ENCODE measurements at places on chromosomes 6 and 20.

DNA sequence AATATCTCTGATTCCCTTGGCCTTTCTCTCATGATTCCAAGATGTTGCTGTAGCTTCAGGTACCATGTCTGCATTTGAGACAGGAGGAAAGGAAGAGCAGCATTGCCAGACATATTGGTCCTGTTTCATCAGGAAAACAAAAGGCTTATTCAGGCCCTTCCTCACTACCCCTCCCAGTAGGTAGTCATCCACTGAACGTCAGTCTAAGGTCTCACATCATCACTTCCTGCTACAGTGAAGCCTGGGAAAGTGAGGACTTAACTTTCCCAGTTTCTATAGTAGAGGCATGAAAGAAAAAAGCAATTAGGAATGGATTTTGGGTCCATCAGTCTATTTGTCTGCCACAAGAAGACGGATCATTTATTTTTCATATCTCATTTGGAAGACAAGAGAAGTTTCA, 85.7 kb upstream of the SOX4 start:
- no peak for DNase-seq

DNA sequence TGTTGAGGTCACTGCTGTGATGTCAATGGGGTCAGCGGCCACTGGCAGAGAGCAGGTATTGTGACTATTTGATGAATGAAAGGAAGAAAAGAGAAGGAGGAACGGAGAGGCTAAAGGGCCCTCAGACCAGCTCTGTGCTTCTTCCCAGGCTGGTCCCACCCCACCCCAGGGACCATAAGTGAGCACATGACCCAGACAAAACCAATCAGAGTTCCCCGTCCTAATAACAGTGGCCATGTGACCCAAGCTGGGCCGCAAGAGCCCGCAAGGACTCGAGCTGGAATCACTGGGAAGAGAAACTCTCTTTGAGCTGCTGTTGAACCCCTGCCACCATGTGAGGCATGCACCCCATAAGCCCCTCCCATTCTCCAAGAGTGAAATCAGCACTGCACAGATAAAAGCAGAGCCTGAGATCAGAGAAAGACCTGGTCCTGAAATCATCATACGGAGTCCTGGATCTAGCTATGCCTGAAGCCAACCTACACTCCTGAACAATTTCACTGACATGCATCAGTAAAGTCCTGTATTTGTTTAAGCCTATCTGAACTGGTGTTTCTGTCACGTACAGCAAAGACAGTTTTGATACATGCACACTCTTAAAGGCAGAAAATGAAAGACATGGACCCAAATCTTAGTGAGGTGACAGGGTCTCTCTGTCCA, 90.2 kb downstream of the PREX1 start:
- DNase-seq: no peak

DNA sequence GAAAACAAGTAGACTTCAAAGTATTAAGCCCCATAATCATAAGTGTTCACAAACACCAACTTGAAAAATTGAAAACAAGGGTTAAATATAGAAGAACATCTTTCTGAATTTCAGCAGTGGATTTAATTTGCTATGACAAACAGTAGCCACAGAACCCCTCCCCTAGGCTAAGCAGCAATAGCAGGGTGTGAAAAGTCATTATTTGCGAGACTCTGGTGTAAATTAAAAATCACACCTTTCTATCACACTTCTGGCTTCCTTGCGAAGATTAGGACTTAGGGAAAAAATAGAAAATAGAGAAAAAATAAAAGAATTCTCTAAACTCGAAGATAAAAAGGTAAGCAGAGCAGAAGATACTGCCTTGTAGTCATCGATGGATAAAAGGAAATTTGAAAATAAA, 6.1 kb downstream of the SAMD3 start:
- DNase-seq: no peak

DNA sequence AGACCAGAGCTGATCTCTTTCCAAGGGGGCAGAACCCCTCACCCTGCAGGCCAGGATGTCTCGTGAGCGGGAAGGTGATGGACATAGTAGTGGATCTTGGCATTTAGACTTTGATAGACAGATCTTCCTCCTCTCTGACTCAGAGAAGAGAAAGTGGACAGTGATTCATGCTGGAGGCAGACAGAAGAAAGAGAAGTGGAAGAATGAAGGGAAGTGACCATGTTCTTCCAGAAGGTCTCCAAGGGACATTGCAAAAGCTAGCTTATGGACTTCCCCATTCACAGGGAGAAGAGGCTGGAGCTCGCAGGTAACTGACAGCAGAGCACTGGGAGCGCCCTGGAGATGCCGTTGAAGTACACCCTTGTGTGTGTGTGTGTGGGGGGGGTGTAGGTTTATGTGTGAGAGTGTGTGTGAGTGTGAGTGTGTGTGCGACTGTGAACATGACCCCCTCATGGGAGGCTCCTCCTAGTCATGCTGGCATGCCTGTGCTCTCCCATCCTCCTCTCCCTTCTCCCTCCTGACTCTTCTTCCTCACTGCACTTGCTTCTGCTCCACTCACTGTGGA, 8.0 kb upstream of the RAET1L start:
- no peak for DNase-seq

- no peak for DNase-seq
Measured at GRCh38 chr20:61900011-61900944, 165.4 kb downstream of the TAF4 start.

DNA sequence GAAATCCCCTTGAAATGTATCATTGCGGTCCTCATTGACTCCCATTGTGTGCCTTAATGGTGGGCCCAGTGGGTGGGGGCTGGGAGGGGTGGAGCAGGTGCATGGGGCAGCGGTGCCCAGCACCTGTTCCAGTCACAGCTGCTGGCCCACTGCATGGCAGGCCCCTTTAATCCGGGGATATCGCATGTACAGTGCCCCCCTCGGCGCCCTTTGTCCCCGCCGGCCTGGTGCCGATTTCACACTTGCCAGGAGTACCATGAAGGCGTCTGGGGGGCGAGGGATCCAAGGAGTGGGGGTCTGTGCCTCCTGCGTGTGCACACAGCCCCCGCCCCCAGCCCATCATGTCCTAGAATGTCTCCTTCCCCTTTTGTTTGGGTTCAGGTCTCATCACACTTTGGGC, 2.8 kb downstream of the SNAI1 start:
- DNase-seq: no peak

DNA sequence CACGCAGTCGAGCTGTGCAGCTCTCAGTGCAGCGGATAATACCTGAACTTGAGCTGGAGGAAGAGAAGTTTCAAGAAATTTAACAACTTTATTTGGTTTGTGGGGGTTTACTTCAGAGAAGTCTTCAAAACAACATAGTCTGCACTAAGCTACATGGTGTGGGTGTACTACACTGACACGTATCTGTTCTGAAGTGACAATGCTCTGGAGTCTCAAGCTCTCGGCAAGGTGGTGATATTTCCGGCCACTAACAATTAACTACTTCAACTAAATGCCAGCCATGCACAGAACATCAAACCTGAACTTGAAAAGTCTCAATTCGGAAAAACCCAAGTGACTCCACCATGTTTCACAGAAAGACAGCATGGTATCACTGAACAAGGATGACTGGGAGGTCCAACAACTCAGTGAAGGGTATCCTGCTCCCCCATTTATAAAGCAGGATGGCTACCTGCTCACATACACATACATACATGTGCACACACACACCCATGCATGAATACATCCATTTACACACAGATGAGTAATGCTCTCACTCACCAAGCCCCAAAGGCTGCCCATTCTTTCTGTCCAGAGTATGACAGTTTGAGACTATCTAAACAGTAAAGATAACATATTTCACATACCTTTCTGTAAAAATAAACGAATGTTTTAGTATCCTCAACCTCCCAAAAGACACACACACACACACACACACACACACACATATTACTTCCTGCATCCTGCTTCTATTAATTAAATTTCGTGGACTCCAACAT, 15.4 kb upstream of the ANKRD60 start:
- no peak for DNase-seq

- DNase-seq: no peak
Measured at GRCh38 chr6:22821664-22822320, 252.4 kb downstream of the HDGFL1 start.

- no peak for DNase-seq
Measured at GRCh38 chr6:144115219-144115618, 19.8 kb upstream of the SF3B5 start.

GRCh38 chr6:83127976-83128375, 60.5 kb downstream of the DOP1A start:
- DNase-seq: no peak

GRCh38 chr6:47267301-47267700, 42.4 kb downstream of the TNFRSF21 start:
- no peak for DNase-seq

DNA sequence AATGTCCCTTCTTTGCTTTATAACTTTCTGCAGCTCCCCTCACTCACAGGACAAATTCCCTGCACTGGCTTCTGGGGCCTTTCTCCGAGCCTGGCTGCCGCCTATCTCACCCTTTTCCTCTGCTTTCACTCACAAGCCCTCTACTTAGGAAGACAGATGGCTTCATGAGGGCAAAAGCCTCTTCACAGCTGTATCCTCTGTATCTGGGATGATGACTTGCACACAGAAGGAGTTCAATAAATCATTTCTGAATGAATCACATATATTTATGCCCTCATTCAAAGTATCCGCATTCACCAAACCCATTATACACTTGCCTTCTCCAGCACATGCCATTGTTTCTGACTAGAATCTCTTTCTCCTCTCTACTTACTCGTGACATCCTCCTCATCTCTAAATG, 159.0 kb upstream of the RIPOR2 start:
- DNase-seq: no peak

- no peak for DNase-seq
Measured at GRCh38 chr6:97819710-97820109, 536.7 kb upstream of the MMS22L start.

DNA sequence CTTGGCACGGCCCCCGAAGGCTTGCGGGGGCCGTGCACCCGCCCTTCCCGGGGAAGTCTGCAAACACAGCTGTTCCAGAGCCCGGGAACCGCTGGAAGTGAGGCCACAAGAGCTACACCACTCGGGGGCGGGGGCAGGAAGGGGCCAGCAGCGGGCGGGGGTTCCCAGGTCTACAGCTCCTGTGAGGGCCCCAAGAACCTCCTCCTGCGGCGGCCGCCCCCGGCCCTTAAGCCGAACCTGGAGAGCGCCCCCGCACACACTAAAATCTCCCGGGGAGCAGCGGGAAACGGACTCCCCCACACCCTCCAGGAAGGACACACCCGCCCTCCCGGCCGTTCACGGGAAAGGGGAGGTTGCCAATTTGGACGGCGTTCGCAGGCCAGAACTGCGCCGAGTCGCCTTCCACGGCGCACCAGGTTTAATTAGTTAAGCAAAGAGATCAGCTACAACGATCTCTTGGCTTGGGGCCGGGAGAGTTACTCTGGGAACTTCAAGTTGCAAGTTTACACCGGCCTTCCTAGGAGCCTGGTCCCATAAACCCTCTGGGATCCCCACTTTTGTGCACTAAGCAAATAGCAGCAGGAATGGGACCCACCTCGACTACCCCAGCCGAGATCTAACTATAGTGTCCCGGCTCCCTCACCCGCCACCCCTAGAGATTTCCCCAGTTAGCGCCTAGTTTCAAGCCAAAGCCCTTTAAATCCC, 1.7 kb downstream of the JAG1 start:
- no peak for DNase-seq

GRCh38 chr6:133889557-133890403, 867 bp downstream of the TCF21 start:
- no peak for DNase-seq

- DNase-seq: no peak
Measured at GRCh38 chr20:39825524-39825923, 863.4 kb downstream of the DHX35 start.

GRCh38 chr6:29989211-29989610, 46.9 kb downstream of the HLA-A start:
- DNase-seq: no peak

GRCh38 chr6:21331235-21331634, 262.3 kb upstream of the SOX4 start:
- DNase-seq: no peak

GRCh38 chr20:62808211-62808865, 3.7 kb downstream of the OGFR start:
- no peak for DNase-seq

- DNase-seq: no peak
Measured at GRCh38 chr6:3885262-3886036, 36.3 kb downstream of the FAM50B start.

GRCh38 chr6:159045801-159046200, 1.0 kb upstream of the TAGAP start:
- no peak for DNase-seq

- no peak for DNase-seq
Measured at GRCh38 chr20:33165416-33166055, 2.4 kb upstream of the BPIFA2 start.

- DNase-seq: no peak
Measured at GRCh38 chr6:112640891-112641290, 293.8 kb downstream of the RFPL4B start.

GRCh38 chr6:76441875-76442274, 369.4 kb upstream of the IMPG1 start:
- no peak for DNase-seq

GRCh38 chr20:53748821-53749421, 155.3 kb upstream of the ZNF217 start:
- DNase-seq: no peak

DNA sequence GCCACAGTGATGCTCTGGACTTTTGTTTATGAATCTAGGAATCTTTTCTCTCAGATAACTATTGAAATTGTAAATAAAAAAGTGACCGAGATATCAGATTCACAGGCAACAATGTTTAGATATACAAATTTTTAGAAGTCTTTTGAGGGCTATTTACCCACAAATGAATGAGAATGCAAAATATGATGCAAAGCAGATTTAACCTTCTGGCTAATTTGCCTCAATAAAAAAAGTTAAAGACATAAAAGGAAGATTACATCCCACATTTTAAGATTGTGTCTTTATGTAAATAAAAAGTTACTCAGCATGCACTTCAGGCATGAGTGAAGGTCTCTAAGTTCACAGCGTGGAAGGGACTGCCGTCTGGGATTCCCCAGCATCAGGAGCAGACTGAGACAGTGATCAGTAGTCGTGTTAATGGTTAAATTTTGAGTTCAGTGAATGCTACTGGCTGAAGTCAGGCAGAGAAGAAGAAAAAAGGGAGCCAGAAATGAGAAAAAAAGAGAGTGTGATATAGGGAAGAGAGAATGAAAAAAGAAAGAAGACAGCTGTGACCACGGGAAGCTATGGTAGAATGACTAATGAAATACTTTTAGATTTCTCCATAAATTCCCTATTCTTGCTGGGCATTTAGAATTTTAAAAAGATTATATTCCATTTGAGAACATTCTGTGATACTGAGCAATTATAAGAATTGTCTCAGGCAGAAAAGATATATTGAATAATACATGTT, 93.6 kb downstream of the MYB start:
- DNase-seq: no peak

DNA sequence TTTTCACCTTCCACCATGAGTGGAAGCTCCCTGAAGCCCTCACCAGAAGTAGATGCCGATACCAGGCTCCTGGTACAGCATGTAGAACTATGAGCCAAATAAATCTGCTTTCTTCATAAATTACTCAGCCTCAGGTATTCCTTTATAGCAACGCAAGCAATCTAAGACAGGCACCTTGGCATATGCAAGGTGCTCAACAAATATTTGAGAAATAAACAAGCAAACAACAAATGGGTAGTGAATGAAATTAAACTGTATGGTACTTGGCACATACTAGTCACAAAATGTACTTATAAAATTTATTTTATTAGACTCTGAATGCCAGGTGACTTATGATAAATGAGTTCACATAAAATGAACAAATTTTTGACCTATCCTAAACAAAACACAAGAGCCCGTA, 220.3 kb downstream of the MAFB start:
- DNase-seq: no peak

- DNase-seq: no peak
Measured at GRCh38 chr20:23397961-23398360, 23.3 kb downstream of the NAPB start.
